ENCODE measurements at places on chromosomes 1 and 21. TPM values are rescaled to one million over a fixed set of nuclear protein-coding genes. Genes with fewer than 3 reads are reported as not detected.

DNA sequence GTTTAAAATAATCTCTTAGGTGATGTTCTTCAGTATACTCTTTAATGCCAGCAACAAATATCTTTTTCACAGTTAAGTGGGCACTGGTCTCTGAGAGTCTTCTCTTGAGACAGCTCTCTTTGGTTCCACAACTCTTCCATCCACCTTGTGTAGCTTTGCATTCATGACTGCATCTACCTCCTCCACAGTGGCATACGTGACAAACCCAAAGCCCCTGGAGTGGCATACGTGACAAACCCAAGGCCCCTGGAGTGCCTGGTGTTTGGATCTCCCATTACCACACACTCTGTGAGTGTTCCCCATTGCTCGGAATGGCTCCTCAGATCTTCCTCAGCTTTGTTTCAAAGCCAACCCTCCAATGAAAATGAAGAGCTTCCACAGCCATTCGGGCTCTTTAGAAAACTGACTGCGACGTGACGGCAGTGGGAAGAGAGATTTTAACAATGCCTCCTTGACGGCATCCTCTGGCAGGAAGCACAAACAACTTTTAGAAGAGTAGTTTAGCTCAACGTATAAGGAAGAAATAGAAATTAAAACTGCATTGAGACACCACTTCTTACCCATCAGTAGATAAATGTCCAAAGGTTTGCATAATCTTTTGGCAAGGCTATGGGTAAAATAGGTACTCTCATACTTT is 45.8 kb downstream of the SLC30A7 start:
- DNase-seq, result no peak

DNA sequence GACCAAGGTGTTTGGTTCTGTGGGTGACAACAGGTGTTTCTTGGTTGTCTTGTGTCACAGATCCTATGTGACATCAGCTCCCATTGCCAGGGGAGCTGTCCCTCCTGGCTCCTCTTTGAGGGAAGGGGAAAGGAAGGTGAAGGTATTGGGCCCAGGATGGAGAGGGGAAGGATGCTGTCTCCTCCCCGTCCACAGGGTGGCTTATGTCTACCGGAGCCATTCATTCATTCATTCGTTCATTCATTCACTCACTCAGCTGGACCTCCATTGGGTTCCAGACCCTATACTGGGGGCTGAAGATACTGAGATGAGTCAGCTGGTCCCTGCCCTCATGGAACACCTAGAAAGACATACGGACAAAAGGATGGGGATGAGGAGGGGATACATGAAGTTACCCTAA is 38.9 kb downstream of the EPHB2 start:
- DNase-seq, result no peak

KRTAP12-2 gene
- total RNA-seq, result not detected

- DNase-seq, result no peak
Observed at GRCh38 chr1:217673387-217673786, 42.2 kb downstream of the SPATA17 start.

ADAMTS5 gene
- 27.5 TPM for total RNA-seq

- no peak for DNase-seq
Observed at GRCh38 chr1:176542352-176542751, 79.4 kb downstream of the PAPPA2 start.

CHD5 gene
- 4.0 TPM for total RNA-seq

- DNase-seq, result no peak
Observed at GRCh38 chr1:114008993-114009392, 29.7 kb downstream of the OLFML3 start.

FAM151A gene
- total RNA-seq, result not detected

TNFSF4 gene
- 0.75 TPM for total RNA-seq

DNA sequence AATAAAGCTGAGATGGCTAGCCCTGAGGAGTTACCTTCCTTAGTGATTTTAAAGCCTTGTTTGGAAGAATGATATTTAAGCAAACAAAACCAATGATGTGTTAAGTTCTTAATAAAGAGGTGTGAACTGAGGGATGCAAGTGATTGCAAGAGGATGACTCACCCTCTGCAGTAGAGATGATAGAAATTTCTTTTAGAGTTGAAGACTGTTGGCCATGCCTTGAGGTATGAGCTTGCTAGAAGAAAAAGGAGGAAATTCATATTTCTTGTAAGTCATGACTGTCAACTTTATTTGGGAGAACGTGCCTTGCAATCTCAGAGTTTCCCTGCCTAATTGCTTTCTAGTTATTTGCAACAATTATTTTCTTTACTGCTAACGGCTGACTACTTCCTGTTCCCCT is 94.7 kb downstream of the PLA2G4A start:
- no peak for DNase-seq

GRCh38 chr1:154749078-154749760 is 120.9 kb downstream of the KCNN3 start:
- no peak for DNase-seq

DNA sequence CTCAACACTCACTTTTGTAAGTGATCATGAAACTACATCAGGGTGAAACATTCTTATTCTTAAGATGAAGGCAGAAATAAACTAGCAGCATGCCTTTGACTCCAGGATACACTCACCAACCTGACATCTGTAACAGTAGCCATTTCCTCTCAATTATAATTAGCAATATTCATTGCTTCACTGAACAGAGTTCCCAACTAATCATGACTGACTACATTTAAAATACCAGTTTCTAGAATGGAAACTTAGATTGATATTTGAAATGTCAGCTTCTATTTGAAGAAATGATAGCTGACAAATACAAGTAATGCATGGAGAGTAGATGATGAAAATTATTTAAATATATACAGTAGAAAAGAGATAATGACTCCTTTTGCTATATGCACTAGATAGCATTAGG is 1023.8 kb downstream of the MRPL39 start:
- no peak for DNase-seq

ACTN2 gene
- 10.5 TPM for total RNA-seq

CNR2 gene
- total RNA-seq, result not detected

- DNase-seq, result peak; percentile 74
Observed at GRCh38 chr1:32199717-32200072, 700 bp upstream of the CCDC28B start.

SLFNL1 gene
- total RNA-seq, result not detected

GRCh38 chr1:70503358-70503757 is 92.3 kb downstream of the CTH start:
- no peak for DNase-seq

DNA sequence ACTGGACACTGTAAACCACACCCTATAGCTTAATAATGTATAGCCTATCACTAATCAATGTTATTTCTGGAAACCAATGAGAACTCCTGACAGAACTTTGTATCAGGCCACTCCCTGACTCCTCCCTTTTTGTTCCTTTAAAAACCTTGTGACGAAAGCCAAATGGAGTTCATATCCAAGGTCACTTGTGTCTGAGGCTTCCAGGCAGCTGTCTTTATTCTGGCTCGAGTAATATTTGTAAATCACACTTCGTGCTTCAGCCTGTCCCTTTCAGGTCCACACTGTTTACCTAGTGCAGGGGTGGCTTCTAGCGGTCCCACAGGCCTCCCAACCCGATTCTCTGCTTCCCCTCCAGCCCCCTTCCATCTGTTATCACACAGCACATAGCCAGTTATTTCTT is 16.2 kb upstream of the CAPN9 start:
- no peak for DNase-seq

DNA sequence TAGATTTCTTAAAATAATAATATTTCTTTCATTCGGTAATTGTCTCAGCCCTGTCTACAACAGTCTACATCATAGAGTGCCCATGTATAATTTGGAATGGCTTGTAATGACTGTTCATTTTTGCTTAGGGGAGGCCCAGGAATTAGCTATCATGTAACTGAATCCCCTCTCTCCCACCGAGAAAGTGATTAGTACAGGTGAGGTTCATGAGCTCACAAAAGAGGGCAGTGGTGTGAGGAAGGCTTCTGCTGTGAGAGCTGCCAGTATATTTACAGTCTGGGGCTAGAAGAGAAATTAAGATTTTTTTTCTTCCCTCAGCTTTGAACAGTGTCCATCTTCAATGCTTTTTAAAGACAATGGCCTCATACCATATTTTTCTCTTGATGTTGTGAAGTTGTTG is 340.7 kb downstream of the ADGRL2 start:
- DNase-seq, result no peak

DNA sequence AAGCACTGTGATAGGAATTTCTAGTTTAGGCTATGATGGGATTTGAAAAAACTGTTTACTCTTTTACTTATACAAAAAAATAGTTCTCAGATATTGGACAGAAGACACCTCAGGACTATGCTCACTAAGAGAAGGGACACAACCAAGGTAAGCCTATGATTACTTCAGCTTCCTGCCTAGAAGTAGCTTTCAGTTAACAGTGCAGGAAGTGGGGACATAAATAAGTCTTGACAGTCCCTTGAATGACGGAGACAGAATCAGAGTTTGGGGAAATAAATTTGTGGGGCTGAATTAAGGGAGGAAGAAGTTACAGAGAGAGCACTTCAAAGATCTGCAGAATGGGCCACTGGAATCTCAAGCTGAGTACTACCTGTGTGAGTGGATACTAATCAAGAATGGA is 53.8 kb upstream of the OLFM3 start:
- DNase-seq, result no peak

BTBD8 gene
- 3.6 TPM for total RNA-seq

DNA sequence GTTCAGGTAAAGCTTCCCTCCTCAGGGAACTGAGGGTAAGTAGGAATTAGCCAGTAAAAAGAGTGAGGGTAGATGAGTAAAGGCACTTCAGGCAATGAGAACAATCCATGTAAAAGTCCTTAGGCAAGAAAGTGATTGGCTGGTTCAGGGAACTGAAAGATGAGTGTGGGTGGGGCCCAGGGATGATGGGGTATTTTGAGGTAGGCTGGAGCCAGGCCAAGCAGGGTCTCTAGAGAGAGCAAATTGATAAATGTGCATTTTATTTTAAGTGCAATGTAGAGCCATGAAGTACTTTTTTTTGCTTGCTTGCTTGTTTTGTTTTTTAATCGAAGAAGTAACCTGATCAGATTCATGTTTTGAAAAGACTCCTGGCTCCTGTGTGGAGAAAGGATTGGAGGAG is 26.5 kb downstream of the OSBPL9 start:
- no peak for DNase-seq

CLIC6 gene
- total RNA-seq, result 6.2 TPM

- DNase-seq, result no peak
Observed at GRCh38 chr1:41462680-41463004, 21.8 kb downstream of the EDN2 start.

DNA sequence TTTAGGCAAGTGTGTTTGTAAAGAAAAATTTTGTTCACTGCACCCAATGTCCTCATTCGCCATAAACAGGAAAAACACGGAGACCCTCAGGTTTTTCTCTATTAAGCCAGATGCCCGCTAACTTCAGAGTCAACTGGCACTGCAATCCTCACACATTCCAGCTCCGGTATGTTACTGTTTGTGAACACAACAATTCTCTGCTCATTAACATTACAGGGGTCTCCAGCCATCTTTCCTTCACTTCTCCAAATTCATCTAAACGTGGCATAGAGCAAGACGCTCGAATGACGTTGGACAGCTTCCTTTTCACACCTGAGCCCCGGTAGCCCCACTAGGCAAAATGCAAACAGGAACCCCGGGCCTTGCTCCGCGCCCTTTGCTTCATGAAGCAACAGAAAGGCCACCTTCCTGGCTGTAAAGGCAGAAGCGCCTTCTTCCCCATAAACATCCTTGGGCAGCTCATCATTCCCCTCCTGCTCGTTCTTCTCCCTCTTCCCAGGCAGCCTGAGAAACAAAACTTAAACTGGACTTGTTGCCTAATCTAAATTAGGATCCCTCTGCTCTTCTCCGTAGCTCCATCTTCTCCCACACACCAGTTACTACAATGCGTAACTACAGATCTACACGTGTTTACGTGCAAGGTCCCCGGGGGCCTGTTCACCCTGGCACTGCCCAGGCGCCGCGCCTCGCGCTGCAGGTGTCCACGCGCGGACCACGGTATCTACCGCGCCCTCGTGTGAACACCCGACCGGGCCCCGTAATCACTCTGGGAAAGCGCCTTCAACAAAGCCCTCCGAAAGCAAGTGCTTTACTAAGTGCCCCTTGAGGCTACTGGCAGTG is 1.2 kb downstream of the LBR start:
- DNase-seq, result no peak

DNA sequence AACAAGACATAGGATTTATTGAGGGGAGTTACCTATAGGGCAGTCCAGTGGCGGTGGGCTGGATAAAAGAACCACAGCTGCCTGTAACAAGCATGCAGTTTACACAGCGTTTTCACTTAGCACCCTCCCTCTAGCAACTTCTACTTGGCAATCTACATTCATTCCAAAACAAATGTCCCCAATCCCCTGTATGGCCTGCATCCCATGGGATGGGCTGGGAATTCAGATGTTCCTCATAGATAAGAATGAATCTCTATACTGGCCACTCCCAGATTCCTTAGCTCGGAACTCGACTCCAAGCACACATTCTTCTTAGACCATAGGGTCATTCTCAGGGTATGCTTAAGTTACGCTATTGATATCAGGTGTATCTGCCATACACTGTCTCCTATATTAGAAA is 33.3 kb downstream of the PCP4 start:
- DNase-seq, result no peak

DNA sequence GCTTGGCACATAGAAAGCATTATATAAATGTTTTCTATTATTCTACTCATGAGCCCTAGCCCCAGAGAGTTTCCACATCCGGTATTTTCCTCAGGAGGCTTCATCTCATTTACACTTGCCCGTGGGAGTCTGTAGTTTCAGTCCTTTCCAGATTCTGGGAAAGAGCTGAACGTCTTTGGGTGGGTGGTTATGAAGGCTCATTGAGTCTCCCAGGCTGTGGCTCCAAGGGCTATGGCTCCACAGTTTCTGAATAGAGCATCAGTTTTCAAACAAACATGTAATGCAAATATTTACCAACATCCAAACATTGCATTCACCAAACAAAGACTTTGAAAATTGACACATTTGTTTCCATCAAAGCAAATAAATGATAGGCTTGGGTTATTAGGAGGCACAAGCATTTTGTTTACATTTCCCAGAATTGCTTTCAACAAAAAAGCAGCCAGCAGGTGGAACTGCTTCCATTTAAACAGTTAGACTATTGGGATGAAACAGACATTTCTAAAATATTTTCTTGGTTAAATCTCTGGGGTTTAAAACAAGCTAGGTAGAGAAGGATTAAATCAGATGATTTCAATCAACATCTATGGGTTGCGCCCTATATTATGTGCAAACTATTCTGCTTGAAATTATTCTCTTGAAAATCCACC is 1.3 kb upstream of the LEMD1 start:
- DNase-seq, result peak; percentile 2

DNA sequence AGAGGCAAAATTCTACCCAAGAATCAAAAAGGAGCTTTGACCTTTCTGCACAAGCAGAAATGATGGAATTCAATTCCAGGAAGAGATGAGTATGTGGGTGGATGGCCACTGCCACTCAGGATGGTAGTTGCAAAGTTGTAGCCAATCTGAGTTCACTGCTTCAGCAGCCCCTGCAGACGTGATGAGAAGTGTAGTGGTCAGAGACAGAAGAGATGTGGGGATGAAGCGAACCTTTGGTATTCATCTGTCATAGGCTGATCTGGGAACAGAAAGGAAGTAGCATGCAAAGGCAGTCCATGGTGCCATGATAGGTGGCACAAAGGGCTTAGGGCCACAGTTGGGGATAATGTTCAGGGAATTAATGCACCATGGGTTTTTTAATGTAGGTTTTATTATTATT is 81.1 kb upstream of the PGBD5 start:
- DNase-seq, result no peak

Data from ascending aorta (tissue), 2 donors.